SK-MEL-5 (cell line): ENCODE measurements at places on chromosomes 7 and 10.
A peak's percentile ranks its signal among the peaks of the same experiment; 100 is the strongest.

GRCh38 chr10:96889415-96890171, 57.5 kb downstream of the LCOR start:
- DNase-seq, result no peak

DNA sequence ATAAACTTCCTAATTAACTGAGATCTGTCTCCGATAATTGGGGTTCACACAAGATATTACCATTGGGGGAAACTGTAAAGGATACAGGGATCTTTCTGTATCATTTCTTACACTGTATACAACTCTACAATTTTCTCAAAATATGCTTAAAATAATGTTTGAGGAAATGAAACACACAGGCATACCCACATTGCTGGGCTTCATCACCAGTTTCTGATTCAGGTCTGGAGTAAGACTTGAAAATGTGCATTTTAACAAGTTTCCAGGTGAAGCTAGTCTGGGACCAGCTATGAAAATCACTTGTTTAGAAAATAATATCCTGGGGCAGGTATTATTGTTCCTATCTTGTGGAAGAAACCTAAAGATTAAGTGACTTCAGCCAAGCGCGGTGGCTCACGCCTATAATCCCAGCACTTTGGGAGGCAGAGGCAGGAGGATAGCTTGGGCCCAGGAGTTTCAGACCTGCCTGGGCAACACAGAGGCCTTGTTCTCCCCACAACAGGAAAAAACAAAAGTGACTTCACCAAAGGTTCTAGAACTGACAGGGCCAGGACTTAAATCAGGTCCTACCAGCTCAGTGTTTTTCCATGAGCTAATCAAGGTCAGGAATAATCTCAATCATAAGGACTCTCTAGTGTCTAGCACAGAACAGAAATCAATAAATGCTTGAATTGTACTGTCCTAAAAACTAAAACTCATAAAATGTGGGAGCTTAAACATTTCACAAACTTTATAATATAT, 12.6 kb downstream of the TOMM7 start:
- peak; percentile 60 for DNase-seq

GRCh38 chr7:140732416-140732815, 35.9 kb downstream of the NDUFB2 start:
- no peak for DNase-seq

DNA sequence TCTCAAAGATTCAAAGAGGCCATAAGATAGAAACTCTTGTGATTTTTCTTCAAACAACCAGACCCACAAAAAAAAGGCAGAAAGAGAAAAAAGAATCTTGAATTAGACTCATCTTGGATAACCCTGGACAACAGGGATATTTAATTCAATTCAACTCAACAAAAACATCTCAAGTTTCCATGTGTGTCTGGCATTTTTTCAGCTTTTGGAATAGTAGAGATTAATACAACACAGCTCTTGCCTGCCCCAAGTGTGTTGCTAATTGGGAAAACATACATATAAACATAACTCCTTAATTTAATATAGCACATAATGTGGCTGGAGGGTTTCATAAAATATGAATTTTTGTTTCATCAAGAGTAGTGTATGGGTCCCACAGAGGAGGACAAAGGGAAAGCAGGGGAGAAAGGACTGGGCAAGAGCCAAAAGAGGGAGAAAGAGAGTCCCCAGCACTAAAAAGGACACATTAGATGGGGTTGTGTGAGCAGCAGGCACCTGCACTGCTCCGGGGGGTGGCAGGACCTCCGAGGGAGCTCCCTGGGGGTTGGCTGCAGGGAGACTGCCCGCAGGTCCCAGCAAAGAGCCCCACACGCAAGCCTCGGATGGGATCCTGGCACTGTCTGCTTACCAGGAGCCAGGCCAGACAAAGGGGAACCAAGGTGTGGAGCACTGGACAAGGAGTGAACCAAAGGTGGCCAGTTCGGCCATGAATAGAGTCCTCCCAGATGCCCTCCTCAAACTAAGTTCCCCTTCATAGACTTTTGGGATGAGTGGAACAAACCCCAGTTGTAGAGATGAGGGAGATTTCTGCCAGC, 65.6 kb upstream of the TMEM72 start:
- DNase-seq, result no peak

DNA sequence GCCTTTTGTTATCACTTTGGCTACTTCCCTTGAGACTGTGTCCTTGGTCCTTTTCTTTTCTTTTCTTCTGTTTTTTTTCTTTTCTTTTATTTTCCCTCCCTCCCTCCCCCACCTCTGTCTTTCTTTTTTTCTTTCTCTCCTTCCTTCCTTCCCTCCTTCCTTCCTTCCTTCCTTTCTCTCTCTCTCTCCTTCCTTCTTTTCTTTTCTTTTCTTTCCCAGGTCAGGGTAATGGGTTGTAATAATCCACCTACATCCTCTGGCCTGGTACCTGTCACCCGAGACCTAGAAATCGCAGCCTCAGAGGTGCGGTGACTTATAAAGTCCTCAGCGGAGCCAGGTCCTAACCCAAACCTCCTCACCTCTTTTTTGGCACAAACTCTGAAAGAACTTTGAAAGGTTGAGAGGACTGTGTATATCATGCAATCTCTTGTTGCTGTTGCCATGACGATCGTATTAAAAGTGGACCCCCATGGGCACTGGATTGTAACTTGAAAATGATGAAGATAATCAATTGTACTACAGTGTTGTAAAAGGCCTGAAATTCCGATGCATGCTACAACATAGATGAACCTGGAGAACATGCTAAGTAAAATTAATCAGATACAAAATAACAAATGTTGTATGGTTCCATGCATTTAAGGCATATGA, 140.7 kb upstream of the AGK start:
- DNase-seq, result no peak
